ENCODE measurements at places on chromosomes 13 and 19.
A peak's percentile ranks its signal among the peaks of the same experiment; 100 is the strongest.

GRCh38 chr13:109870274-109870673 is 83.9 kb upstream of the IRS2 start:
- DNase-seq, result no peak

- DNase-seq, result no peak
Measured at GRCh38 chr19:54147676-54148075, 10.1 kb downstream of the CNOT3 start.

GRCh38 chr13:113232208-113233003 is 23.0 kb downstream of the CUL4A start:
- no peak for DNase-seq

DNA sequence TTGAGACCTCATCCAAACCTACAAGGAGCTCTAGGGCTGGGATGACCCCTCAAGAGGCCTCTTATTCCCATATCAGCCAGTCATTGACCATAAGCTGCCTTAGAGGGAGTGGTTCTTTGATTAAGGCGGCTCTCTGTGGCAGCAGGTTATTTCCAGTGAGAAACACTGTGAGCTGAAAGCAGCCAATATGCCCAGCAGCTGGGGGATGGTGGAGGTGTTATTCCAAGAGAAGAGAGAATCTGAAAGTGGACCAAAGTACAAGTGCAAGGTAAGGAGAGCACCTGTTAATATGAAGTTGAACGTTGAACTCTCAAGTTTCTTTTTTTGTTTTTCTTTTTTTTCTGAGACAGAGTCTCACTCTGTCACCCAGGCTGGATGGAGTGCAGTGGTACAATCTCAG is 20.2 kb upstream of the FNDC3A start:
- DNase-seq, result no peak

DNA sequence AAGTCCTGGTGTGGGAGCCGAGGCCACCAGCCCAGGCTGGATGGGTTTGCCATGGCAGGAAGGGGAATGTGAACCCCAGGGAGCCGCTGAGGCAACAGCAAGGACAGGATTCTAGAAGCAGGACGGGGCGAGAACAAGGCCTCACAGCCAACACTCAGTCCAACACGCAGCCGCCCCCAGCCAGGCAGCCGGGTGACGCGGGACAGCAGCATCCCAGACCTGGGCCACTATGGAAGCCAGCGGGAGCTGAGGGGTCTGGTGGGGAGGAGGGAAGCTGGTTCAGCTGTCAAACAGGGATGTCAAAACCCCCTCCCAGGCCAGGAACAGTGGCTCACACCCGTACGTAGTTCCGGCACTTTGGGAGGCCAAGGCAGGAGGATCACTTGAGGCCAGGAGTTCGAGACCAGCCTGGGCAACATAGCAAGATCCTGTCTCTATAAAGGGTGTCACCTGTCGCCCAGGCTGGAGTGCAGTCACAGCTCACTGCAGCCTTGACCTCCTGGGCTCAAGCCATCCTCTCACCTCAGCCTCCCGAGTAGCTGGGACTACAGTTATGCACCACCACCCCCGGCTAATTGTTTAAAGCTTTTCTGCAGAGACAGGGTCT is 6.8 kb downstream of the MEX3D start:
- DNase-seq, result no peak

GRCh38 chr19:45539459-45539858 is 32.2 kb downstream of the VASP start:
- no peak for DNase-seq

DNA sequence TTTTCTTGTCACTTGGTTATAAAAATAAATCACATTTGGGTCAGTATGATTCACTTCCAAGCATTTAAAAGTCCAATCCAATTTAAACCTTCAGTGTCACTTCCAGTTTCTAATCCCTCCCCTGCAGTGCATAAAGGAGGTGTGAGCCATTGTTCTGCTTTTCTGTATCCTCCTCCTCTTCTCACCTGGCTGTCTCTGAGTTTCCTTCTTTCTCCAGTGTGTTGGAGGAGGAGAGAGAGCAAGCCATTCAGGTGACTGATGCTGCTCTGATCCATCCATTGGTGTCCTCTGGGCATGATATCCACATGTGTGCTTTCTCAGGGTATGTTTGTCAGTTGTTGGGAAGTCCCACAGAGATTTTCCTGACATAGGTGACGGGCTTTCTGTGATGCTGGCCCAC is 1.2 kb downstream of the NUDT15 start:
- no peak for DNase-seq

DNA sequence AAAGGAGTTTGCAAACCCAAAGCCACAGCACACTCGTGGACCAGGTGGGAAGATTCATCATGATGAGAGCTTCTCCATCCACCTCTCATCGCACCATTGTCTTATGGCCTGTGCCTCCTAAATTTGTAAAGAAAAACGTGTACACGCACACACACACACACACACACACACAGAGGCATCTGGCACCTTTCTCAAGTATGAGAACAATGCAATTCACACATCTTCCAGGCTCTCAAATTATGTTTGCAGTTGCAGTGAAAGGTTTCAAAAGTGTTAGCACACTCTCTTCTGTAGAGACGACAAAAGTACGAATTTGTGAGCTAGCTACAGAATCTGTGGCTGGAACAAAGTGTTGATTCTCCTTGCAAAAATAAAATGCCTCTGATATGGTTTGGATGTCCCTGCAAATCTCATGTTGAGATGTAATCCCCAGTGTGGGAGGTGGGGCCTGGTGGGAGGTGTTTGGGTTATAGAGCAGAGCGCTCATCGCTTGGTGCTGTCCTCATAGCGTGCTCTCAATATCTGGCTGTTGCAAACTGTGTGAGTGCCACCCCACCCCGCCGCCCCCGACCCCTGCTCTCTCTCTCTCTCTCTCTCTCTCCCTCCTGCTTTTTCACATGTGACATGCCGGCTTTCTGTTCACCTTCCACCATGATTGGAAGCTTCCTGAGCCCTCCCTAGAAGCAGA is 21.8 kb upstream of the RAB20 start:
- DNase-seq, result no peak

- DNase-seq, result peak; percentile 47
Measured at GRCh38 chr19:49150106-49150943, 4.9 kb downstream of the HRC start.

- no peak for DNase-seq
Measured at GRCh38 chr13:112451512-112452379, 75.6 kb downstream of the SPACA7 start.

- DNase-seq, result no peak
Measured at GRCh38 chr13:24619282-24619681, 60.9 kb upstream of the ATP12A start.

DNA sequence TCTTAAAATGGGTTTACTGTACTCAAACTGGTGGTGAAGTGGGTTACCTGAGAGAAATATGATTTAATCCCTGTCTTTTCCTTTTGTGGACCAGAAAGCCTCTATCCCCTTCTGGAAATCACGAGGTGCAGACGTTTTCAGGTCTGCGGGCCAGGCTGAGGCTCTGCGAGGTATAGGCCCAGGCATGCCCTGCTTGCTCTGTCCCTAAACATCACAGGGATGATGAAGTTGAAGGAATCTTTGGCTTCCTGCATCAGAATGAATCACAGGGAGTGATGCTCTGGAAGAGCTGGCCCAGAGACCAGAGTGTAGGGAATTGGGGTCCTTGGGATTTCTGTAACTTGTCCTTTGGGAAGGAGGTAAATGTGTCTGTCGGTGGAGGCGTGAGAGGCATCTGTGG is 18.4 kb upstream of the CHST8 start:
- no peak for DNase-seq

DNA sequence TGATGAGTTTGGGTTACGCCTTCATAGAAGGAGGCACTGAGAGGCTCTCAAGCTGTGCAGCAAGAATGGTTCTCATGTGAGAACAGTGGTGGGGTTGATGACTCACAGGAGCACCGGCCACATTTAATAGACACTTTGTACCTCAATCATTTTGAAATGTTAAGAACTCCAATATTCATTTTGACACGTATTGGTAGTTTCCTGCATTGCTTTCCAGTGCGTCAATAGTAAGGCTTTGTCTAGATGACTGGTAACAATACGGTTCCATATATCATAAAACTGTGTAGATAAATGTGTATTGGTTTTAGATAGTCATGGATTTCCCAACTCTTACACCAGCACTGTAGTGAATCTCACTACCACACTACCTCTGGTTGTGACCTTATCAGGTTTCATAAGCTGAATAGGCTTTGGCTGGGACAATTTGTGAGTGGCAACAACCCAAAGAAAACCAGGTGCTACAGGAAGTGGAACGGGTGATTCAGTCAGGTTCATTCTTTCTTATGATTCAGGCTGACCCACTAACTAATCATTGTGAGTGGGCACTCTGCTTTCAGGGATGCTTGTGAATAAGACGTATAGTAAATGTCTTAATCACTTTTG is 362.6 kb downstream of the KLF5 start:
- no peak for DNase-seq

DNA sequence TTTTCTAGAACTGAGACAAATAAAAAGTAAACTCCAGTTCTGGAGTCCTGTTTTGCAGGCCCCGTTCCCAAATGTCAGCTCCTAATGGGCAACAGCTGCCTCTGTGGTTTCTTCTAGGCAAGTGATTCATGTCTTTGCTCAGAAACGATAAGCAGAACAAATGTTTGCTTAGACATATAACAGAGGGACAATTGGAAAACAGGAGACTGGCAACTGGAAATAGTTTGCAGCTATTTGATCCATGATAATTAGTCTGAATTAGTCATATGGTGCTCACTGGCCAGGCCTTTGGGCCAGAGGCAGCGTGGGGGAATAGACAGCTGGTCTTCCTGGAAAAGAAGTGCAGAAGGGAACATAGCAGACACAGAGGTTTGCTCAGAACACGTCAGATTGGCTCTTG is 29.2 kb upstream of the TSHZ3 start:
- DNase-seq, result no peak

DNA sequence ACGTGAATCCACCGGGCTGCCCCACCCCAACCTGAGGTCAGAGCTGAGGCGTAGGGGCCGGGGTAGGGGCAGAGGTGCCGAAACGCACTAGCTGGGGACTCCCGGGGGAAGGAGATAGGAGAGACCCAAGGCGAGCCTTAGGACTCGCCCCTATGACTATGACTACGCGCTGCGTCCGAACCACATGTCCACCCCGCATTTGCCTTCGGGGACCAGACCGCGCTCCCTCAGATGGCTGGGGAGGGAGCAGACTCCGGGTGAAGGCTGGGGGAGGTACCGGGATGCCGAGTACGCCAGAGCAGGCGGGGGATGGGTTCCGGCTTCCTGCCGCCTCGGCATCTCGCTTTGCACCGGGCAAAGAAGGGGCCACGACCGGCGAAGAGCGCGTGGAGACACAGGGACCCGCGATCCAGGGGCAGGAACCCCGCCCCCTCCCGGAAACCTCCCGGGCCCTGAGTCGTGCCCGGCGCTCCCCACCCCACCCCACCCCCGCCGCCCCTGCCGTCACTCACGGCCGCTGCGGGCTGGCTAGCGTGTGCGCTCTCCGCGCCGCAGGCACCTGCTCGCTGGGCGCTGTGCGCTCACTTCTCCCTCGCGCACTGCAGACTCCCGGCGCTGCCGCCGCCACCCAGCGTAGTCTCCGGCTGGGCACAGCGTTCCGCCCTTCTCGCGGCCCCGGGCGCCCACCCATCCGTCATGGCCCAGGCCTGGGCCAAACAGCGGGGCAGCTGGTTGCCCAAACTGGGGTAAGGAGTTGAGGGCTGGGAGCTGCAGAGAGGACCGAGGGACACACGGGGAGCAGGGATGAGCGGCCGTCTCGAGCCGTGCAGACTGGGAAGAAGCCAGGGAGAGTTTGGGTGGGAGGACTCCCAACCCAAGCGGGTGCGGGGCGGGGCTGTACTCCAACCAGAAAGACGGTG is 622 bp upstream of the VSTM2B start:
- DNase-seq, result no peak

GRCh38 chr13:100898431-100898830 is 223.8 kb upstream of the TMTC4 start:
- no peak for DNase-seq

DNA sequence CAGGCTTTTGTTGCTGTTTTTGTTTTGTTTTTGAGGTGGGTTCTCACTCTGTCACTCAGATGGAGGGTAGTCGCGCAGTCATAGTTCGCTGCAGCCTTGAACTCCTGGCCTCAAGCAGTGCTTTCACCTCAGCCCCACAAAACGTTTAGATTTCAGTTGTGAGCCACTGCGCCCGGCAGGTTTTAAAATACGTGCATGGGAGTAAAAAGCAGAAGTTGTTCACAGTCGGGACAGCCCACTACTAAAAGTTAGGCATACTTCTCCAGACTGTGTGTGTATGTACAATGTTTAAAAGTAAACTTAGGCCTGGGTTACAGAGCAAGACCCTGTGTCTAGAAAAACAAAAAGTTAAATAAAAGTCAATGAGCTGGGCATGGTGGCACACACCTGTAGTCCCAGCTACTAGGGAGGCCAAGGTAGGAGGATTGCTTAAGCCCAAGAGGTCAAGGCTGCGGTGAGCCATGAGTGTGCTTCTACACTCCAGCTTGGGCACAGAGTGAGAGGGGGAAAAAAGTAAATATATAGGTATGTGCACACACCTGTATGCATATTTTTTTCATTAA is 6.1 kb downstream of the SAFB start:
- no peak for DNase-seq

DNA sequence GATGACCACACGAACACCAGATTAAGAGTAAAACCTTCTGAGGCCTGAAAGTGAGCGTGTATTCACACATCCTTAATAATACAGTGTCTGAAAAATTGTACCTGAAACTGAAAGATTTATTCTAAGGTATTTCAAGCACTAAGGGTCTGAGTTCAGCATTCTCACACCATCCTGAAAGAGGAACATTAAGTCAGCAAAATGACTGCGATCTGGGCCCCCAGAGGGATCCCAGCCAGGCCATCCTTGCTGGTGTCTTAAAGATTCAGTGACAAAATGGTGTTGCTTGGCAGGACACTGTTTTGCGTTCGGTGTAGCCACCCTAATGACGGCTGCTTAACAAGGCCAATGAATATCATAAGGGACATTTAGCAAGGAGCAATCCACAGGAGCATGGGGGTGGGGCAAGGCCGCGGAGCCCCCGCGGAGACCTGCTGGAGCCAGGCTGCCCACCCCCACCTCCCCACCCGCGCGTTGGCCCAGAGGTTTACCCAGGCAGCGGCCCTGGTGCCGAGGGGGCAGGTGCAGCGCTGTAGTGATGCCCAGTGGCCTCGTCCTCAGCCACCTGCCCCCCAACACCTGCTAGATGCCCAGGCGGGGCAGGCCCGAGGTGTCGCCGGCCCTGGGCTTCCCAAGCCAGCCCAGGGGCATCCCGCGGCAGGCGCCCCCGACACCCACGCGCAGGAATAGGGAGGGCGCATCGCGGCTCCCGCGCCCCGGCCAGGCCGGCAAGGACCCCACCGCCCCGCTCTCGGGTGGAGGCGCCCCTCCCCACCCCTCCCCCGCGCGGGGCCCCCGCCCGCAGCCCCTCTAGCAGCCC is 742 bp downstream of the NALCN start:
- DNase-seq, result no peak

- DNase-seq, result no peak
Measured at GRCh38 chr19:5086725-5087439, 118.0 kb downstream of the KDM4B start.

- no peak for DNase-seq
Measured at GRCh38 chr13:65768545-65768944, 1461.6 kb downstream of the PCDH9 start.

All from CD4-positive, alpha-beta T cell treated with Interleukin-4 for 1 hour (primary cell).